ENCODE measurements at places on chromosomes 1 and 21.

DNA sequence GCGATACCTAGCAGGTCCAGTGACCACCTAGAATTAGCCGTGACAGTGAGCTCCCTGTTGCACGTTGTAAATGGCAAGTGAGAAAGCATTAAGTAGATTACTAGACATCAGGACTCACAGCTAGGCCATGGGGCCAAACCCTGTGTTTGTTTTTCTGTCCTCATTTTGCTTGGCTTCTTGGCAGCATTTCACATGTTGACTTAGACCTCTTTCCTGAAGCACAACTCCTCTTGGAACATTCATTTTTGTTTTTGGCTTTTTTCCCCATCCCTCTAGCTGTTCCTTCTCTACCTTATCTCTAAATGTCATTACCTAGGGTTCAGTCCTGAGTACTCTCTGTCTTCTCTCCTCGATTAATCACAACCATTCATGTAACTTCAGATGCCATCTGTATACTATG, 16.9 kb upstream of the PTPN14 start:
- DNase-seq, result peak; percentile 32

- DNase-seq, result no peak
Observed at GRCh38 chr1:79517470-79518224, 511.1 kb upstream of the ADGRL4 start.

DNA sequence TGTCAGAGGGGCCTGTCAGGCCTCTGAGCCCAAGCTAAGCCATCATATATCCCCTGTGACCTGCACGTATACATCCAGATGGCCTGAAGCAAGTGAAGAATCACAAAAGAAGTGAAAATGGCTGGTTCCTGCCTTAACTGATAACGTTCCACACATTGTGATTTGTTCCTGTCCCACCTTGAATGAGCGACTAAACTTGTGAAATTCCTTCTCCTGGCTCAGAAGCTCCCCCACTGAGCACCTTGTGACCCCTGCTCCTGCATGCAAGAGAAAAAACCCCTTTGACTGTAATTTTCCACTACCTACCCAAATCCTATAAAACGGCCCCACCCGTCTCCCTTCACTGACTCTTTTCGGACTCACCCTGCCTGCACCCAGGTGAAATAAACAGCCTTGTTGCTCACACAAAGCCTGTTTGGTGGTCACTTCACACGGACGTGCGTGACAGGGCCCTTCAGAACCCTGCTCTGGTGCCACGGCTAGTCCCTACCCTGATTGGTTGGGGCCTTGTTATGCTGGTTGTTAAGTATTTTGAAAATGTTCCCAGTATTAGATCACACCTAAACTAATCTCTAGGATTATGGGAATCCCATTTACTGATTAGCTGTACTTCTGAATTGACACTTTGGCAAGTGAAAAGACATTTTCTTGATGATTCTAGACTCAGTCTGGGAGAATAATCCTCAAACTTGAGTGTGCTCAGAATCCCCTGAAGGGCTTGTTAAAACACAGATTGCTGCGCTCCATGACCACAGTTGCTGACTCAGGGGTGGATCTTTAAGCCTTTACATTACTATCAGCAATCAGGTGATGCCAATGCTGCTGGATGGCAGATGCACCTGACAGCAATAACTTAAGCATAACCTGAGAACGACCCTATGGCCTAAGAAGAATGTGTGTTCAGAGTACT, 28.8 kb upstream of the SPATA6 start:
- DNase-seq, result no peak

DNA sequence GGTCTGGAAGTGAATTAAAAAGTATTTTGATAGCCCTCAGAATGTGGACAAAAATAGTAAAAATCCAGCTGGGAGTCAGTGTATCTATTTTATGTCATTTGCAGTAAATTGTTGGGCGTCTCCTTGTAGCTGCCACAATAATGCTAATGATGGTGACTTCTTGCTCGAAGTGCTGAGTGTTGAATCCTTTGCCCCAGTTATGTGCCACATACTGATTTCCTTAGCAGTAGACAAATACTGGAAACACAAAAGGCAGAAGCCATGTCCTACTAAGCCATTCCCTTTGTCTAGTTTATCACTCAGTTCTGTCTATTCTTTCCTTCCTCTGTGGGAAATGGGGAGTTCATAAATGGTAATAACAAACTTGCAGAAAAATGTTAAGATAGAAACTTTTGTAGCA, 70.7 kb upstream of the CXADR start:
- DNase-seq, result no peak

- DNase-seq, result no peak
Observed at GRCh38 chr1:53069265-53069662, 7.3 kb downstream of the PODN start.

- no peak for DNase-seq
Observed at GRCh38 chr1:8727809-8728213, 89.6 kb downstream of the RERE start.

- DNase-seq, result no peak
Observed at GRCh38 chr1:236308827-236309226, 27.1 kb upstream of the ERO1B start.

- no peak for DNase-seq
Observed at GRCh38 chr1:218156595-218156994, 128.5 kb upstream of the RRP15 start.

GRCh38 chr1:47805921-47806361, 191.2 kb downstream of the TRABD2B start:
- DNase-seq, result no peak

DNA sequence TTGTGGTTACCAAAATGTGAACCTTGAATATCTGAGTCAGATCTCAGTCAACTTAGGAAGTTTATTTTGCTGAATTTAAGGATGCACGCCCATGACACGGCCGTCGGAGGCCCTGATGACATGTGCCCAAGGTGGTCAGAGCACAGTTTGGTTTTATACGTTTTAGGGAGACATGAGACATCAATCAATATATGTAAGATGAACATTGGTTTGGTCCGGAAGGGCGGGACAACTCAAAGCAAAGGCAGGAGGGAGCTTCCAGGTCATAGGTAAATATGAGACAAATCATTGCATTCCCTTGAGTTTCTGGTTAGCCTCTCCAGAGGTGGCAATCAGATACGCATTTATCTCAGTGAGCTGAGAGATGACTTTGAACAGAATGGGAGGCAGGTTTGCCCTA, 1.0 kb upstream of the PRMT2 start:
- no peak for DNase-seq

GRCh38 chr1:239243006-239243405, 143.4 kb upstream of the CHRM3 start:
- no peak for DNase-seq

GRCh38 chr1:23908453-23909341, 4.5 kb downstream of the CNR2 start:
- no peak for DNase-seq

- DNase-seq, result no peak
Observed at GRCh38 chr1:221469476-221469875, 272.4 kb downstream of the DUSP10 start.

- DNase-seq, result no peak
Observed at GRCh38 chr1:165933446-165934170, 106.2 kb downstream of the UCK2 start.

GRCh38 chr1:206992790-206993189, 22.5 kb upstream of the FCAMR start:
- DNase-seq, result no peak

- no peak for DNase-seq
Observed at GRCh38 chr1:3606779-3607702, 4.3 kb downstream of the MEGF6 start.

- no peak for DNase-seq
Observed at GRCh38 chr1:168392958-168393549, 112.4 kb downstream of the TBX19 start.

GRCh38 chr1:18908911-18909771, 6.8 kb upstream of the ALDH4A1 start:
- DNase-seq, result no peak

DNA sequence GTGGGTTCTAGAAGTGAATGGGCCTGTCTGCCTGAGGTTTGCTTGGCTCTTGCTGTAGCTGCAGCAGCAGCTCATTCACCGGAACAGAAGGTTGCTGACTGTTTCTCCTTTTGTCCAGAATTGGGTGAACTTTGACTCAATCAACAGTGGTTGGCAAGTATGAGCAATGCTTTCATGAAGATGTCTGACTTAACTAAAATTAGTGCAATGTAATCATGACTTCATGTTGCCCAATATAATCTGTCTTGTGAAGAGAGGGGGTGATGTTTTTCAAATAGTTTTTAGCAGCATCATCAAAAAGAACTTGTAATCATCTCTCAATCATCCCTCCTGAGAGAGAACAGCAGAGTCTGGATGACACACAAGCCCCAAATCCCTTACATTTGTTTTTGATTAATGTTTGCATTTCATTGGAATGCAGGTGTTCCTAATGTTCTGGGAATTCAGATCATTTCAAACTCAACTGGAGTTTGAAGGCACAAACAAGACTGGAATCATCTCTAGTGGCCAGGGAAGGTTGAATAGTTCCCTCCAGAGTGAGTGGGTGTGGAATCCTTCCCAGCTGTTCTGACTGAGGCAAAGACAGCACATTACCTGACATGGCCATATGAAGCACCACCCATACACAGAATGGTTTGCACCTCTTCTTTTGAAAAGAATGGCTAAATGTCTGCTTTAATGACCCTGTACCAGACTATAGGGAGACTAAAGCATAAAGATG, 82.9 kb downstream of the HLX start:
- peak; percentile 99 for DNase-seq
